ENCODE measurements at places on chromosomes 3 and 15.

DNA sequence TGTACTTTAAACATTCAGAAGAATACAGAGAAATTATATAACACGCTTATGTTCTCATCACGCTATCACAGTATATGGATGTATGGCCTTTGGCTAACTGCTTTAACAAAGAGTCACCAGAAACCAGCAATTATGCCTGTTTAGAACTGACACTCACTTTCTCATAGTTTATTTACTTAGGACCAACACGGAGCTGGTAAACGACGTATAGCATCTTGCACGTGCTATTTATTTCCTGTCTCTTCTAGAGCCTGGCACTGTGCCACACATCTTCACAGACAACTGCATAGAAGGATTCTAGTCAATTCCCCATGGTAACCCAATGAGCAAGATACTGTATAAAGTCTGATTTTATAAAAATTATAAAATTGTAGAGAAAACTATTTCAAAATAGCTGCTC, 43.6 kb downstream of the TBC1D2B start:
- no peak for DNase-seq

- DNase-seq: no peak
Observed at GRCh38 chr3:27458929-27459328, 25.3 kb downstream of the SLC4A7 start.

GRCh38 chr3:159185443-159186050, 383.7 kb downstream of the MFSD1 start:
- DNase-seq: no peak

DNA sequence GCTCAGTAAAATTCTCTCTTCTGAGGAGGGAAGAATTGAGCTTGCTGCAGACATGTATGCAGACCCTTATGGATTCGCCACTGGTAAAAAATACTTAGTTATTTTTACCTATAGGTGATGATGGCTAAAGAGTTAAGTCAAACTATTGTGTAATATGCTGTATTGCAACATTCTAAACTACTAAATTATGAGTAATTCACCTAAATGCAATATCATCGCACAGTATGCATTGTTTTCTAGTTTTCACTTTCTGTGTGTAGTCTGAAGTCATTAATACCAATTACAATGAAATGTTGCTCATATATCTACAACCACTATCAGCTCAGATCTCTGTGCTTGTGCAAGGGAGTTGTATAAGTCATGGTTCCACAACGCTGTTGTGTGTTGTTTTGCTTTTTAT, 48.7 kb upstream of the ROBO2 start:
- DNase-seq: no peak

- DNase-seq: no peak
Observed at GRCh38 chr3:46883054-46883829, 5.7 kb downstream of the PTH1R start.

DNA sequence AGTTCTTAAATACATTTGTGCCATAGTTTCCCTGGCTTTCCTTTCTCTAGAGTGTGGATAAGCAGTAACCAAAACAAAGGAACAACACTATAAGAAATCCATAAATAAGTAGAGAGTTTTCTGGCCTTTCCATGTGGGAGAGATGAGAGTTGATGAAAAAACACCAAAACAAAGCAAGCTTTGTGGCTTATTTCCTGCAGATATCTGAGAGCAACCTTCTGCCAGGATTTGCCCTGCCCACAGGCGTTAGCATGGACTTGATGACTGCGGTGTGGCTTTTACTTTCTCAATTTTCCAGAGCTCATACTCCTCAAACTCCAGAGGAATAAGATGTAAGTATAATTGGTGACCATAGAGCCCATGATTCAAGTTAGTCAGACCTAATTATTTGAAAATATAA, 194.9 kb downstream of the RAP2B start:
- DNase-seq: no peak

DNA sequence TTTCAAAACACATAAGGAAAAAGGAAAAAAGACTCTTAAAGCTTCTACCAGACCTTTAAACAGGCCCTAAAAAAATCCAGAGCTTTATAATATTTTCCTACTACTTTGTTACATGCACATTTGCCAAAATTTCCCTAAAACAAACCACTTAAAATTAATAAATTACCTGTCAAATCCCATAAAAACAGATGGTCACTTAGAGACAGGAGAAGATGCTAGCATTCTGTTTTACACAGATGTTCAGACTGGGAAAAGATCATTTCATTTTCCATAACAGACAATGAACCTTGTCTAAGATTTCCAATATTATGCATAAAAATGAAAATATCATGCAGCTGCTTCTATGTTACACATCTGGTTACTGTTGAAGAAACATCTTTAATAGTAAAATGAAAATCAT, 66.6 kb downstream of the SUCLG2 start:
- no peak for DNase-seq

DNA sequence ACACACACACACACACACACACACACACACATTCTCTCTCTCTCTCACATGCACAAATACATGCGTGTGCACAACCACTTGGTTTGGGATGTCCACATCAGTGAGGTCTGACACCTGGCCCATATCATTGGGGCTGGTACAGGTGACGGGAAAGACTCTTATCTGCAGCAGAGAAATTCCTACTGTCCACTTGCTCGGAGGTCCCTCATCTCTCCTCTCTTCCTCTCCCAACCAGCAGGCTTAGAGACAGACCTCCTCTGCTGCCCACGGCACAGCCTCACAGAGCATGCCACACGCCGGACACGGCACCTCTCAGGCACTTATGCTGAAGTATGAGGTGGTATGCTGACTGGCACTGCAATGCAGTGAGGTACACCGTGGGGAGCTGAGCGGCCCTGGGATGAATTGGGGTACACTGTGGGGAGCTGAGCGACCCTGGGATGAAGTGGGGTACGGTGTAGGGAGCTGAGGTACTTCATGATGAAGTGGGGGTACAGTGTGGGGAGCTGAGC, 41.7 kb downstream of the MAGEF1 start:
- DNase-seq: no peak

- no peak for DNase-seq
Observed at GRCh38 chr3:35602395-35602936, 36.9 kb upstream of the ARPP21 start.

GRCh38 chr15:77186594-77187011, 115.7 kb upstream of the TSPAN3 start:
- no peak for DNase-seq

DNA sequence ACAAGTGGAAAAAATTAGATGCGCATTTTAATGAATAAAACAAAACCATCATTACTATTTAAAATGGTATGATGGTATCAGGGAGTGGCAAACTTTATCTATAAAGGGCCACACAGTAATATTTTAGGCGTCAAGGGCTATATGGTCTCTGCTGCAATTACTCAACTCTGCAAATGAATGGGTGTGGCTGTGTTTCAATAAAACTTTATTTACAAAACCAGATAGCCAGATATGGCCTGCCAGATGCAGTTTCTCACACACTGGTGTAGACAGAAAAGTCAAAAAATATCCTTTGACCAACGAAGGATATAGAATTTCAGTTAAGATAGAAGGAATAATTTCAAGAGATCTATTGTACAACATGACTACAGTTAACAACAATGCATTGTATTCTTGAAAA, 83.8 kb downstream of the CLASP2 start:
- no peak for DNase-seq

- no peak for DNase-seq
Observed at GRCh38 chr15:56732135-56732885, 999 bp downstream of the ZNF280D start.

DNA sequence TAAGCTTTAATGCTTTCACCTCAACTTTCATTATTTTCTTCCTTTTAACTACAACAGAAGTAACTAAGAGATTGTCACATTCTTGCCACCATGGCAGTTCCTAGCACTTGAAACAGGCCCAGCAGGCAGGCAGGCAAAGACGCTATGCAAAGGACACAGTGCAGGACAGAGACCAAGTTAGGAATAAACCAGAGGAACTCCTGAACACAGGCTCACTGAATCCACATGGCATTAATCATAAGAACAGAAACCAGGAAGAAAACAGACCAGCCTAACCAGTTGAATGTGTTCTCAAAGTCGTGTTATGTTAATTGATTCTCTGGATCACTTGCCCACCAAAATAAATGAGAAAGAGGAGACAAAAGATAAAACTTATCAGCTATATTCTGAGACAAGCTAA, 397.6 kb downstream of the TBL1XR1 start:
- no peak for DNase-seq

DNA sequence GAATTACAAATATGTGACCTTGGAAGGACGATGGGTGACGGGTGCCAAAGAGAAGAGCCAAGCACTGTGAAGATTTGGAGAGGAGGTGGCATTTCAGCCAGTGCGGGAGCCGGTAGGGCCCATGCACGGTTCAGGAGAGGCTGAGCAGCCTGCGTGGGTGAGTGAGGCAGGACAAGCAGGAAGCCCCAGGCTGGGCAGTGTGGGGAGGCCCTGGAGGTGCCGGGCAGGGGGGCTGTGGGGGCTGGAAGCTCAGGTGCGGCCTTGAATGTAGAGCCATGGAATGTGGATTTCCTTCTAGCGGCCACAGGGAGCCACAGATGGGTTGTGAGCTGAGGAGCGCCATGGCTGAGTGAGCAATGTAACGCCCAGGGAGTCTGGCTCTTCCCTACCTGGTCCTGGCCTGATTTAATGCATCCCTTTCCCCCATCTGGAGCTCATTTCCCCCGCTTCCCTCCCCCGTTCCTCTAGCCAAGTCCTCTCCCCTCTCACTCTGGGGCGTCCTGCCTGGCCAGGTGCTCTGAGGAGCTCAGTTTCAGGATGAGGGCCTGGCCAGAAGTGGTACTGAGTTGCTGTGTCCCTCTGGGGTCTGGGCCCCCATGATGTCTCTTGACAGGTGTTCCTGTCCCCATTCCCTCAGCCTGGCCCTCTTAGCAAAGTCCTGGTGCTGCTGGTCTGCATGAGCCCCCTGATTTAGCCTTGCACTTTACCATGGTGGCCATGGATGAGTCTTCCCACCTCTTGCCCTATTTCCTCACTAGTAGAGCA, 41.8 kb upstream of the IQSEC1 start:
- no peak for DNase-seq

GRCh38 chr15:78913012-78913411, 31.8 kb downstream of the CTSH start:
- no peak for DNase-seq

DNA sequence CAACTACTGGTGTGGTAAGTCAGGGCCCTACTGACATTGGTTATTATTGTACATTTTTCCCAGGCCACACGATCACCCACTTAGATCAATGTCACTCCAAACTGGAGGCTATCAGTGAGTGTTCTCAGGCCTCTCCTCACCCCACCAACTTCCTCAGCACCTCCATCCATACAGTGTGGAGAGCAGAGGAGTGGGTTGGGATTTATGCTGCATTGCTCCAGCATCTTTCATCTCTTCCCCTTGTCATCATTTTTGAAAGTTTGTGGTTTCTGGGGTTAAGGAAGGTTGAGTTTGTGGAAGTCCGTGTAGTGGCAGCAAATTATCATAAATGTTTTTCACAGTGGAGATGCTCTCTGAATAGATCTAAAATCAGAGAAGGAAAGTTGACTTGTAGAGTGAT, 60.2 kb downstream of the TLNRD1 start:
- no peak for DNase-seq

DNA sequence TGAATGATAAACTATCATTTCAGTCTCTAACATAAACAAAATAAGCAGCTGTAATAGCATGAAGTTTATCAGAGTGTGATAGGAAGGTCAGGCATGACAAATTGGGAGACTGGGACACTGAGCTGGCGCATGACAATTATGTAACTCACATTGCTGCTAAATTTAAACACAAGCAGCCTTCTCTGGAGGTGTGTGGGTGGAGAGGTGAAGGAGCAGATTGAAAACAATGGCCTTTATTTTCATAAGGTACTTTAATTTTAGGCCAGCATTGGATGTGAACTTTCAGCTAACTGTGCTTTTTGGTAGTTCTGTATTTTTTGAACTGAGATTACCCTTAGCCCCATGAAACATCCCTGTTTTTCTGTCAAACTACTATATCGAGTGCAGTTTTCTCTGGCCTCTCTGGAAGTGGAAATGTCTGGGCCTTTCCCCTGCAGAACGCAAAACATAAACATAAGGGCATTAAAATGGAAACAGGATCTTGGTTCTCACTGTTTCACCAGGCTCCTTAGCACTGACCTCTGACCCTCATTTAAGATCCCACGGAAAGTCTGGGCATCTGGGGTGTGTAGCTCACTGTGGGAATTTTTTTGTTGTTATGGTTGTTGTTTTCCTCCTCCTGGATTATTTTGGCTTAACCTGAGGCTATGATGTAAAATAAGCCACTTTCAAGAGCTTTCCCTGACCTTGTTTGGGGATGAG, 160.1 kb upstream of the DPH6 start:
- DNase-seq: no peak

DNA sequence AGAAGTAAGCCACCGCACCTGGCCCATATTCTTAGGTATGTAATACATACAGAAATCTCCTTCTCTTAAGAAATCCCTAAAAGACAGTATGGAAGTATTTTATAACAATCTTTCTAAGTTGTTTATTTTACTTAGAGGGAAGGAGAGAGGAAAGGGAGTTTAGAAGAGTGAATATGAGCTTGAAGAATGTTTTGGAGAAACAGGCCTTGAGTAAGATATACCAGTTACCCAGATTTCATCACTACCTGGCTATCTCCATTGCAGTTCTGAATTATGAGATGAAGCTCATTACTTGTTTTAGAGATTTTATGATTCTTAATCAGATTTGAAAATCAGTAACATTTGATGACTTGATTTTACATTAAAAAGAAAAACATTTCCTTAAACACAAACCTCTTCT, 71.9 kb downstream of the DCUN1D1 start:
- DNase-seq: no peak

DNA sequence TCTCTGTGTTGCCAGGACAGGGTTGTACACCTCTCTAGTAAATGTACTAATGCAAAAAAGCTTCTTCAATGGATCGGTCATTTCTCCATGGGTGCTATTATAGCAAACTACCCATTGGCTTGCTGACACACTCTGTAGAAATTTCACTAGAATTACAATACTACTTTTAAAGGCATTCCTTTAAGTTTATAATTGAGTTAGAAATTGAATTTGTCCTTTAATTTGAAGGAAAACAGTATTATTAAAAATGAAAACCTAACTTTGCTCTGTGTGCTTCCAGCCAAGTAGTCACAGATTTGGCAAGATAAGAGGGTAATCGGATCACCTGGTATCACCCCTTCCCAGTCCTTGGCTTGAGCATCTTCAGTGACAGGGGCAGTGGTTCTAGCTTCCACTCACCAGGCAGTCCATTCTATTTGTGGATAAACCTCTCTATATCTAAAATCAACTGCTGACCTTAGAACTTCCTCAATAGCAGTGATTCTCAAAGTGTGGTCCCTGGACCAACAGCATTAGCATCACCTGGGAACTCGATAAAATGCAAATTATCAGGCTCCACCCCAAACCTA, 93.2 kb downstream of the GHSR start:
- no peak for DNase-seq
